ENCODE measurements at places on chromosomes 2 and 18.

DNA sequence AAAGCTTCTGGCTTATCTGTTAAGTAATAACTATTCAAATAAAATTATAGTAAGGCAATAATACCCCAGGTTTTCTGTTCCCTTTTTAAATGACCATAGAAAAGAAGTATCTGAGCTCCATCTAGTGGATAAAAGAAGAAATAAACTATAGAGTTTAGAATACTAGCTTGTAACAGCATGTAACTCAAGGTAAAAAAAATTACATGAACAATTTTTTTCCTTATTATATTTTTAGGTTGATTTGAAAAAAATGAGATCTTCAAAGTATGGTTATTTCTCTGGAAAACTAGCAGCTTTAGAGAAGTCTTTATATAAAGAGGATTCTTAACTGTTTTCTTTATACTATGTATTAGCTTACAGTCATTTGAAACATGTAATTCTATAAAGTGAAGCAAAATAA lies 58.1 kb downstream of the NCKAP1 start:
- DNase-seq: no peak

- no peak for DNase-seq
Observed at GRCh38 chr18:8480506-8481328, 128.5 kb upstream of the RAB12 start.

DNA sequence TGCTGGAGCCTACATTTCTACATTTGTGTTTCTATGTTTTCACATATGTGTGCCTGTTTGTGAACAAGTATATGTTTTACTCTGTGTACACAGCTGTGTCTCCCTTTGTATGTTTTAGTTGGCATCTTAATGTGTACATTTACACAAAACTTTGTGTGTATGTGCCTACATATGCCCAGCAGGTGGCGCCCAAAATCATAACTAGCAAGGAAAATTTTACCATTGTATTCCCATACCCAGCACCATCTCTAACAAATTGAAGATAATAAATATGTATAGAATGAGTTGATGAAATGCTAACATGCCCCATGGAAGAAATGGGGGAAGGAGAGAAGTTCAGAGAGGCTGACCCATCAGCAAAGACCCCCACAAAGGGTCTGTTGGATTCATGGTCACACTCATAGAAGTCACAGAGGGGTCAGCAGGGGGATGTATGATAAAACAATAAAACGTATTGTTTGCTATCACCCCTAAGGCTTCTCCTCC lies 48.1 kb downstream of the PKDCC start:
- DNase-seq: peak; percentile 40

- no peak for DNase-seq
Observed at GRCh38 chr2:35871672-35872071, 483.9 kb upstream of the CRIM1 start.

DNA sequence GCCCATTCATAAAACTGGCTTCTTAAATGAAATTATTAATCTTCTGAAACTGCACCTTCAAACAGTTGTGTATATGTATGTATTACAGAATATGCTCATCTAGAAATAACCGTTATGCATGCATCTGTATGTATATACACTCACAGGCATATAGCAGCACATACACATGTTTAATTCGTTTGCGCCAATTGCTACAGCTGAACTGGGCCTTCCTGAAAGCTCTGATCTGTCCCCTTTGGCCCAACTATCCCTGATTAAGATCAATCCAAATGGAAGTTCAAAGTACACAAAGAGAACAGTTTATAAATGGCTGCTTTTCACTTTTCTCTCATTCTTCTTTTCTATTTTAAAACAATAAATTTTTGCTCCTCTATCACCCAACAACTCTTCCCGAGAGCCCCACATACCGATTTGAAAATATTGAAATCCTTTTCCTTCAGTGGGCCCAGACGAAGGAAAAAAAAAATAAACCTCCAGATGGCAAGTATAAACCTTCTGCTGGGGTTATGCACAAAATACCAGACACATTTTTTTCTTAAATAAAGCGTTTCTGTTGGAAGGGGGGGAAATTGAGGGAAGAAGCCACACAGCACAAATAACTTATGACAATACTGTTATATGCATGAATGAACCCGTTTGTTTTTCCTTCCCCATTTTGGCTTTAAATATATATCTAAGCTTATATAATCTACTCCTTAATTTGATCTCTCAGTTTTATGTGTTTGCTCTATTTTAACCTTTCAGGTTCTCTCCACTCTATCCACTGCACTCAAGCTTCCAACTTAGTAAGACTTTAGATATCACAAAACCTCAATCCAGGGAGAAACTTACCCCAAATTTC lies 267.3 kb downstream of the TCF4 start:
- DNase-seq: no peak

- DNase-seq: no peak
Observed at GRCh38 chr2:168543037-168543436, 87.0 kb downstream of the CERS6 start.

DNA sequence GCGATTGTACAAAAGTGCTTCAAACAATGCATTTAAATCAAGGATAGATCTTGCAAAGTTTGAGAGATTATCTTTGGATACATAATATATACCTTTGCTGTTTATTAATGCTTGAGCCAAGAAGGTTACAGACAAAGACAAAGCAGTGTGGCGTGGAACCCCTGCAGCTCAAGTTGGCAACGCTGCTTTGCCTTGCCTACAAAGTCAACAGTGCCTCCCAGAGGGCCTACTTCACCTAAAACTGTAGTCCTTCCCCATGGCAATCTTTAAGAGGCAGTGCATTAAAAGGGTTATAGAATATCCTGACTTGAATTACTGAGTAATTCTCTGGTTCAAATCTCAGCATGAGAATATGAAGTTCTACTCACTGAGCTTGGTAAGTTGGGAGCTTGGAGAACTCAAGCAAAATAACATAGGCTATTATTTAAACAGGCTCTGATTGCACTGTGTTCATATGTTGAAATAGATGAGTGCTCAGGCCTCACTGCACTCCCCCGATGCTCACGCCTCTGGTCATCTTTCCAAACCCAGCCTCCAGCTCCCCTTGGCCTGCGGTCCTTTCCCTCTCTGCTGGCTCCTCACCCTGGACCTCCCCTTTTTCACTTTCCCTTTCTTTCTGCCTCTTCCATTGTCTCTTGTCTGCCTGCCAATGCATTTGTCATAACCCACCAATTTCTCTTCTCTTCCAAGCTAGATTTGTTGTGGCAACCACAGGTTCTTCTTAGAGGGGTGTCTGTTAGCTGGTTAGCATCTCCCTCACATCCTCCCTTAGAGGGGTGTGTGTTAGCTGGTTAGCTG lies 96.5 kb downstream of the MYT1L start:
- no peak for DNase-seq

DNA sequence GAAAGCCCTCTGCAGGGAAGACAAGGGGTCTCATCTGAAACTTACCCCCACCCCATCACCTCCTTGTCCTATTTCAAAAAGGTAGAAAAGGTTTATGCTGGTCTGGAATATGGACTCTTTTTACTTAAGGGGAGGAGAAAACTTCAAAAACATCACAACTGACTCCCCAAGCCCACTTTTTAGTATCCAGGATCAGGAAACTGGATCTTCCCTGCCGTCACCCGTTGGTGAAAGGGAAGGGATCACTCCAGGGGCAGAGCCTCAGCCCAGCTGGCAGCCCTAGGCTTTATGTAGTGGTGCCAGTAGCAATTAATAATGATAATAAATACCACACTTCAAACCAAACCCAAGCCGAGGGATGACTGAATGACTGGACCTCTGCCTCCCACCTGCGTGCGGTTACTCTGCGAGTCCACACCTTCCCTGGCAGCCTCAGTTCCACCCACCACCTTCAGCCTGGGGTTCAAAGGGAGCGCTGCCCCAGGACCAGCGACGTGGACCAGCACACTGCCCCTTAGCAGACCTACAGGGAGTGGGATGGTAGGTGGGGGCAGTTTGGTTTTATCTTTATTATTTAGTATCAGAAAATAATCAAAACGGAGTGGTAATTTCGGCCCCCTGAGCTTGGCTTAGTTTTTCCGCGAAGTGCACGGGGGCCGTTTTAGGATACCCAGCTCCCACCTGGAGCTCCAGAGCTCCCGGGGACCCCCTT lies 4.9 kb upstream of the GATA6 start:
- no peak for DNase-seq

DNA sequence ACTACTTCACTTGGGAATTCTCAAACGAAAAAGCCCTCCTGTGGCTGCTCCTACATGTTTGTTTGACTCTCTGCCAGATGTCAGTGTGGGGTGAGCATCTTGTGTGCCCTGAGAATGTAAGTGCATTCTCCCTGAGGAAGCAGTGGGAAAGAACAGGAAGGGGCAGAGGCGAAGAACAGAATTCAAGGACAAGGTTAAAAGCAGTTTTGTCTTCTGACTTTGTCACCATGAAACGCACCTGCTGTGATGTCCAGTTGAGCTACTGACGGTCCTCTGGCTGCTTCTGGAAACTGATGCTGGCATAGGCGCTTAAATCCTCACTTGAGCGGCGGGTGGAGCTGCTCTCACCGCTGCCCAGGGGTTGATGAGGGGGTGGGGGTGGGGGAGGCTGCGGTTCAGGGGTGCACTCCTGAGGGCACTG lies 4.9 kb downstream of the IRS1 start:
- DNase-seq: no peak

- DNase-seq: no peak
Observed at GRCh38 chr2:26652361-26653041, 11.3 kb upstream of the CIB4 start.

GRCh38 chr2:112685271-112685884 lies 35.4 kb upstream of the NT5DC4 start:
- no peak for DNase-seq

All from stimulated activated CD8-positive, alpha-beta memory T cell treated with anti-CD3 and anti-CD28 coated beads, Interleukin-12 subunit alpha, Interleukin-12 subunit beta, amount 100 ng/mL, for 4 hours (primary cell).